ENCODE measurements at places on chromosomes 6 and 20.

- no peak for DNase-seq
Observed at GRCh38 chr6:56516003-56516402, 126.7 kb downstream of the DST start.

- no peak for DNase-seq
Observed at GRCh38 chr6:68044264-68044663, 590.8 kb upstream of the ADGRB3 start.

- DNase-seq: no peak
Observed at GRCh38 chr6:163985710-163986109, 571.2 kb downstream of the QKI start.

DNA sequence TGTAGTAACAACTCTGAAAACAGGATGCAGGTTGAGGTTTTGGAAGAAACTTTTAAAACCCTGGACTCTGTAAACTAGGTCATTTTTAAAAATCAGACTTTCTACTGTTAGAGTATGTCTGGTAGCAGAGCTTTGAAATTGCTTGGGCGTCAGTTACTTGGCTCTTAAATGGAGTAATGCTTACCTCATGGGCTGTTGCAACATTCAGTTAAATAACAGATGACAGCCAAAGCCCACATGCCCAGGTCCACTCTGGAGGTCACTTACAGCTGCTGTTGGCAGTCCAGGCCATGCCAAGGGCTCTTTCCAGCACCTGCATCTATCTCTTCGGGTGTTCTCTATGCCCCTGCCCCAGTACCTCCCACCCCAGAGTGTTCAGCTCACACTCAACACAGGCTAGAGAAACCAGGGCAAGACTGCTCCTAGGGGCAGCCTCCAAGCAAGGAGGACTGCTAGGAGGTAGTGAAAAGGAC lies 96.4 kb downstream of the BANF2 start:
- DNase-seq: no peak

DNA sequence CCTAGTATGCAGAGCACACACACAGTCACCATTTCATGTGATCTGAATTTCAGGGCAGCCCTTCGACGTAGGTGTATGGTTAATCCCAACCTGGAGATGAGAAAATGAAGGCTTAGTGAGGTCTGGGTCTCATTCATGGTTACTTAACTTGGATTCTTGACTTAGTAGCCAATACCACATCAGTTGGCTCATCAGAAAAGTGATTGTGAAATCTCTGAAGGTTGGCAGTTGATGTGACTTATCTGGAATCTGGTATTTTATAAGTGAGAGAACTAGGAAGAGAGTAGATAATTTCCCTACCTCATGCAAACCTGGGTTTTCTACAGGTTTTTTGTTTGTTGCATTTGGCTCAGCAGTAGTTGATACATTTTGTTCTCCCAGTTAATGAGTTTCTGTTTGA lies 123.7 kb downstream of the CCDC170 start:
- DNase-seq: no peak

GRCh38 chr6:32868257-32868788 lies 14.3 kb downstream of the PSMB9 start:
- DNase-seq: peak; percentile 53

DNA sequence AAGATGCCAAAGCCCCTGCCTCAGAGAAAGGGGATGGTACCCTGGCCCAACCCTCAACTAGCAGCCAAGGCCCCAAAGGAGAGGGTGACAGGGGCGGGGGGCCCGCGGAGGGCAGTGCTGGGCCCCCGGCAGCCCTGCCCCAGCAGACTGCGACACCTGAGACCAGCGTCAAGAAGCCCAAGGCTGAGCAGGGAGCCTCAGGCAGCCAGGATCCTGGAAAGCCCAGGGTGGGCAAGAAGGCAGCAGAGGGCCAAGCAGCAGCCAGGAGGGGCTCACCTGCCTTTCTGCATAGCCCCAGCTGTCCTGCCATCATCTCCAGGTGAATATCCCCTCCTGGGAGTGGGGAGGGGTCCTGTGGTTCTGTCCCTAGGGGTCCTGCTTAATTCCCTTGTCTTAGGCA lies 1.1 kb downstream of the MYLK2 start:
- no peak for DNase-seq

GRCh38 chr6:36326356-36326995 lies 10.2 kb downstream of the BNIP5 start:
- no peak for DNase-seq

- no peak for DNase-seq
Observed at GRCh38 chr6:41100871-41101287, 28.1 kb downstream of the NFYA start.

DNA sequence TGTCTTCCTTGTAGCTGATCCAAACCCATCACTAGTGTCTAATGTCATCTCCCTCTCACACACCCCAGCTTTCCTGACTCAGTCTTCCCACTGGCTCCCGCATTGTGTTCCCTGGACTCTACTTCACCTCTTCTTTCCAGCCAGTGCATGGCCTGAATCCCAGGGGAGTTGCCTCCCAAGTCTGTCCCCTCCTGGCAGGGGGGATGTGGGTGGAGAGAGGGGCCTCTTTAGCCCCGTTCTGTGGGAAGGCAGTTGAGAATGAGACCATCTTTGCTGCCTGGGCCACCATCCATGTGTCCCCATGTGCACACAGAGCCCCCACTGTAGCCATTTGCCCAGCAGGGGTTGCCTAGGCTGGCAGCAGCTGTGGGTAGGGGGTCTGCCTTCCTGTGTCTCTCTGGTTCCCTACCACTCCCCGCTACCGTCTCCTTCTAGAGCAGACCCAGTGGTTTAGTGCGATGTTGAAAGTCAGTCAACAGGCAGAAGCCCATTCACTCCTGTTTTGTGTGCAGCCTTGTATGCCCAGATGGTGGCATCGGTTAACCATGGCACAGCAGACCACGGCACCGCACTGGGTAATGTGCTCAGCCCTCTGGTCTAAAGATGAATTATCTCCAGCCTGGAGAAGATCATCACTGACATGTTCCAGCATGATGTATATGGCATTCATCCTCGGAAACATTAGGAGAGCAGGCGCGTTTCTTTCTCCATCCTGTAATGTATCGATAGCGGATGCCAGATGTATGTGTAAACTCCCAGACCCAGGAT lies 178.8 kb upstream of the SNX9 start:
- no peak for DNase-seq

DNA sequence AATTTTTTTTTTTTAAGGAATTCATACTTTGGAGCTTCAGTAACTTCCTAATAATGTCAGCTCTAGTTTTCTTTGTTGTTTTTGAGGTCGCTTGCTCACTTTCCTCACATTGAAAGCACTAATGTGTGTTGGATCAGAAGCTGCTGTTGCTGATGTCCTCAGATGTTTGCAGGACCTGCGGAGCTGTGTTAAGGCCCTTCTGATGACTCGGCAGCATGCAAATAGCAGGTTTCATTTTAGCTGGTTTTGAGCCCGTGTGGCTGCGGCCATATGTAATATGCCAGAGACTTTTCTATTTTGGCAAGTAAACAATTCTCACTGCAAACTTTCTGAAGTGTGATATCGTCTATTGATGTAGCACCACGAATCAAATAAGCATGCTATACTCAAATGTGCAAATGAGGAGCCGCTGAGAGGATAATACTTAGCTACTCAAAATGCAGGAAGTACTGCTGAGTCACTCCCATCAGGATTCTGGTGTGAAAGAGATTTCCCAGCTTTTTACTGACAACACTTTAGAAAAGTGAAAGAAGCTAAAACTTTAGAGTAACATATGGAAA lies 187.8 kb downstream of the SASH1 start:
- DNase-seq: no peak

- DNase-seq: no peak
Observed at GRCh38 chr6:27130668-27131428, 116.7 kb upstream of the PRSS16 start.
